ENCODE measurements at places on chromosomes 7 and 10.
A peak's percentile ranks its signal among the peaks of the same experiment; 100 is the strongest.

- no peak for DNase-seq
Measured at GRCh38 chr10:130141460-130141859, 5.3 kb downstream of the GLRX3 start.

GRCh38 chr7:39554583-39555165, 11.5 kb upstream of the YAE1 start:
- DNase-seq = no peak

GRCh38 chr7:12357508-12357907, 46.2 kb downstream of the VWDE start:
- DNase-seq = no peak

DNA sequence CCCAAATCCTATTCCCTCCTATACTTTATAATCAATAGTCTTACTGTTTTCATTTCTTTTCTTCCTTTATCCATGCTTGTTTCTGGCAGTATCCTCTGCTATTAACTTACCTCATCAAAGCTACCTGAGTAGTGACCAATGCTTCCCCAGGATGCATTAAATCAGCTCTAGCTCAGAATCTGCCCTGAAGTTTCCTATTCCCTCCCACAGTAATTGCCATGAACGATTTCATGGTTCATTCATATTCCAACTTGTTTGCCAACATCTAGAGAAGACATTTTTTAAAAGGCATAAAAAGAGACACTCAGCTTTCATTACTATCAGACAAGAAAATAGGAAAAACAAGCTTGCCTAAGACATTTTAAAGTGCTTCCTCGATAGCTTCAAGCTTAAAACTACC, 42.3 kb downstream of the COA1 start:
- no peak for DNase-seq

DNA sequence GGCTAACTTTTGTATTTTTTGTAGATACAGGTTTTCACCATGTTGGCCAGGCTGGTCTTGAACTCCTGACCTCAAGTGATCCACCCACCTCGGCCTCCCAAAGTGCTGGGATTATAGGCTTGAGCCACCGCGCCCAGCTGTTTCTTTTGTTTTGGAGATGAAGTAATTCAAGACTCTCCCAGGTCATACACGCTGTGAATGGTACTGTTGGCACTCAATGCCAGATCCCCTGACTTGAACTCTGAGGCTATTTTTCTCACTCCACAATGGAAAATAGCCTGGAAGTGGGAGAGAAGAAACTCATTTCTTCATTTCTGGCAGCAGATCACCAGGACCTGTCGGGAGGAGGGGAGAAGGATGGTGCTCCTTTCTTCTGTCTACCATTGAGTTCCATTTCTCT, 32.4 kb downstream of the BLVRA start:
- DNase-seq = no peak

DNA sequence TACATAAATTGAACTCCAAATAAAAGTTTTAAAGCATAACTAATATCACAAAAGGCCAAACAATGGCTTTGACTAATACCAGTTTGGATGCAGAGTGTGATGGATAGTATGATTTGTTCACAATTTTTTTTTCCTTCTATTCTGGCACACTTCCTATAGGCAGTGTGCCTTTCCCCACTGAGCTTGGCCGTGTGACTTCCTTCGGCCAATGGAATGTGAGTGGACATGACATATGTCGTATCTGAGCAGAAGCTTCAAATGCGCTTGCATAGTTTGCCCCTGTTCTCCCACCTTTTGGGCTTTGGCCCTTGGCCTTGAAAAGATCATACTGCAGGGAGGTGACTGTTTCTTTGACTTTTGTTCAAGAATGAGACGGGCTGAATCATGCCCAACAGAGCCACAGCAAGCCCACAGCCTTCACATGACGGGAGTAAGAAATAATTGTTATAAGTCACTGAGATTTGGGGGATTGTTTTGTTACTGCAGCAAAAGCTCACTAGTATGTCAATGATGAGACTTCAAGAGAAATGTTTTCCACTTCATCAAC, 279.9 kb upstream of the NEBL start:
- no peak for DNase-seq

DNA sequence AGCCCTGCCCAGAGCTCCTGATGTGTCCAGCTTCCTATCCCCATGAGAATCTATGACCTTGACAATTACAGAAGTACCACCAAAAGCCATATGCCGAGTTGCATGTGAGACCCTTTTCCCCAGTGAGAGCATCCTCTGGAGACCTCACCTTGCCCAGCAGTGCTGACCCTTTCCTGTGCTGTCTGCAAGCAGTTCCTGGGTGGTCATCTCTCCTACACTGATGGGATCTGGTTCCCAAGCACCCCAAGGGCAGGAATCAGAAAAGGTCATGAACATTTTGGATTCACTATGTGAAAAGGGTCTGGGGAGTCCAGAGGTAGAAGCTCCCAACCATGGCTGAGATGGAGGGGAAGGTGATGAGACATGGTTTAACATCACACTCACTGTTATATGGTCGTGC, 18.2 kb downstream of the SFTPD start:
- DNase-seq = no peak

GRCh38 chr10:17061418-17061817, 68.2 kb downstream of the CUBN start:
- no peak for DNase-seq

- peak; percentile 11 for DNase-seq
Measured at GRCh38 chr10:44703241-44704155, 207.6 kb upstream of the TMEM72 start.

GRCh38 chr7:126103582-126103981, 1149.2 kb downstream of the GRM8 start:
- no peak for DNase-seq

- DNase-seq = peak; percentile 23
Measured at GRCh38 chr7:43650457-43651052, 67.6 kb downstream of the STK17A start.

- no peak for DNase-seq
Measured at GRCh38 chr7:24842449-24843241, 85.4 kb upstream of the GSDME start.

GRCh38 chr7:55060636-55061022, 41.8 kb downstream of the EGFR start:
- DNase-seq = no peak

DNA sequence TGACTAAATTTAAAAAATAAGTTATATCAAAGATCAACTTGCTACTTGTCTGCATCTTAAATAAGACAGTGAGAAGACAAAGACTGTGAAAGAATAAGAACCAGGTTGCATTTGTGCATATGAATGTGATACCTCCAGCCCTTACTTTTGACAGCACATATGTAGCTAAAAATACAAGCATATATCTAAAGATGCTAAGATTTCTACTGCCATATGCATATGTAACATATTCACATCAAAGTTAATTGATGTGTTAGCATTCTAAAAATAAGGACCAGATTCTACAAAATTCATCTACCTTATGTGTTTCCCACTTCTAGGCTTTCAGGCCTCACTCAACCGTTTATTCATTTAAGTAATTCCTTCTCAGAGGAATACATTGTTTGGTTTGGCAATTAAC, 1120.3 kb upstream of the LRRTM3 start:
- no peak for DNase-seq

GRCh38 chr7:28123752-28124151, 56.8 kb downstream of the JAZF1 start:
- DNase-seq = no peak

DNA sequence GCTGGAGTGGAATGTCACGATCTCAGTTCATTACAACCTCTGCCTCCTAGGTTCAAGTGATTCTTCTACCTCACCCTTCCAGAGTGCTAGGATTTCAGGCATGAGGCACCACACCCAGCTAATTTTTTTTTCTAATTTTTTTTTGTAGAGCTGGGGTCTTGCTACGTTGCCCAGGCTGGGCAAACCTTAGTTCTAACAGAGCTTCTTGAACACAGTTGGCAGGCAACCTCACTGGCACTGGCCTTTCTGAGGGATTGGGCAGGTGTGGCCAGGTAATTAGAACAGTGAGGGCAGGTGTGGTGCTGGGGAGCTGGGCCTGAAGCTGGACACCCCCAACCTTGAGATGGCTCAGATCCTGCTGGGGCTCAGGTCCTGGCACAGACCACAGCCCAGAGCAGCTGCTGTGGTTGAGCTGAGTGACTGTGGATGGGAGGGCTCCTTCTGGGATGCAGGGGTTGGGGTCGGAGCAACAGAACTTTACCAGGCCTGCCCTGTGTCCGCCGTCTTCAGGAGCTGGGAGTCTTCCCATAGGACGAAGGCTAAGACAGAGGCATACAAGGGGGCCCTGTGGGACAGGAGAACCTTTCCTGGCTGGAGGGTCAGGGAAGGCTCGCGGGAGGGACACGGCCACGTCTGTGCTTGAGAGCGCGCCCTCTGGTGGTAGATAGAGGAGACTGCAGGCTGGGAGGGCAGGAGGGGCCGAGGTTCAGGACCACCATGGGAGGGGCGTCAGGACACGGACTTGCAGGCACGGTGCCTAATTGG, 48.2 kb downstream of the COL26A1 start:
- DNase-seq = no peak

DNA sequence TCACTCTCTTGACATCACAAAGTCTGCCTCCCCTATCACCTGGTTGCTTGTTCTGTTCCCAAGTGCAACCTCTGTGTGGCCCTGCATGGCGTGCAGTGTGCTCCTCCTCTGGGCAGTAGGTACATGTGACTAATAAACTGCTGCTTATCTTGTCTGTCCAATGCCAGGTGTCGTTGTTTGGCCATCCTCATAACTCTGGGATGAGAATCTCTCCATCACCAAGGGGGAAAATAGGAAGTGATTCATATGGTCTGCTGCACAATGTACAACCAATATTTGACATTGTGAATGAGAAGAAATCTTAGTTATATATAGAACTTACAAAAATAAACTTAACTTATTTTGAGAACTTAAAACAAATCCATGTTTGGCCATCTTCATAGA, 135.2 kb downstream of the INHBA start:
- no peak for DNase-seq

All from LoVo (cell line).